ENCODE measurements at places on chromosomes 5 and 9.

- no peak for DNase-seq
These were observed 539.2 kb downstream of the TLE1 start for GRCh38 chr9:81150016-81150625.

GRCh38 chr5:96629774-96630173 lies 32.4 kb upstream of the CAST start:
- peak; percentile 97 for DNase-seq

DNA sequence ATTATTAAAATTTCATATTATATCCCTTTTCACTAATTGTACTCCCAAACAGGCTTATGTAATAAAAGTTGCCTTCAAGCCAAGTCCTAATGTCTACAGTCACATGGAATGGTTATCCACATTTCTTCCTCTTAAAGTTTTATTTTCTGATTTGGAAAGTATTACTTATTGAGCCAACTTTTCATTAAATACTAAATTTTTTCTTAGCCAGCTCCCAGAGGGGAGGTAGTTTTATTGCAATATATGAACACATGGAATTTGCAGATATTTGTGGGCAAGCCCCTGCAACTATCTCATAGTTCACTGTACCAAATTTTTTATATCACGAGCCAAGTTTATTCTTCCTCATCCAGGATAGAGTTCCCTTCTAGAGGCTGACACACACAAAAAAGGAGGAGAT lies 332.8 kb upstream of the PTGER4 start:
- no peak for DNase-seq

GRCh38 chr9:468766-469426 lies 254.2 kb downstream of the DOCK8 start:
- DNase-seq = peak; percentile 15

DNA sequence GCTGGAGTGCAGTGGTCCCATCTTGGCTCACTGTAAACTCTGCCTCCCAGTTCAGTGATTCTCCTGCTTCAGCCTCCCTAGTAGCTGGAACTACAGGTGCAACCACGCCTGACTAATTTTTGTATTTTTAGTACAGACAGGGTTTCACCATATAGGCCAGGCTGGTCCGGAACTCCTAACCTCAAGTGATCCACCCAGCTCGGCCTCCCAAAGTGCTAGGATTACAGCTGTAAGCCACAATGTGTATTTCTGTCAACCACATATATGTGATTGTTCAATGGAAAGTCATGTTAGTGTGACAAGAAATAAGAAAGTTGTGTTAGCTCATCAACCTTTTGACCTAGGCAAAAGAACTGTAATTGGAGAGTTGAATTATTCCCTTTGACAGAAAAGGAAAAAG lies 677.1 kb upstream of the CHD1 start:
- DNase-seq = no peak

DNA sequence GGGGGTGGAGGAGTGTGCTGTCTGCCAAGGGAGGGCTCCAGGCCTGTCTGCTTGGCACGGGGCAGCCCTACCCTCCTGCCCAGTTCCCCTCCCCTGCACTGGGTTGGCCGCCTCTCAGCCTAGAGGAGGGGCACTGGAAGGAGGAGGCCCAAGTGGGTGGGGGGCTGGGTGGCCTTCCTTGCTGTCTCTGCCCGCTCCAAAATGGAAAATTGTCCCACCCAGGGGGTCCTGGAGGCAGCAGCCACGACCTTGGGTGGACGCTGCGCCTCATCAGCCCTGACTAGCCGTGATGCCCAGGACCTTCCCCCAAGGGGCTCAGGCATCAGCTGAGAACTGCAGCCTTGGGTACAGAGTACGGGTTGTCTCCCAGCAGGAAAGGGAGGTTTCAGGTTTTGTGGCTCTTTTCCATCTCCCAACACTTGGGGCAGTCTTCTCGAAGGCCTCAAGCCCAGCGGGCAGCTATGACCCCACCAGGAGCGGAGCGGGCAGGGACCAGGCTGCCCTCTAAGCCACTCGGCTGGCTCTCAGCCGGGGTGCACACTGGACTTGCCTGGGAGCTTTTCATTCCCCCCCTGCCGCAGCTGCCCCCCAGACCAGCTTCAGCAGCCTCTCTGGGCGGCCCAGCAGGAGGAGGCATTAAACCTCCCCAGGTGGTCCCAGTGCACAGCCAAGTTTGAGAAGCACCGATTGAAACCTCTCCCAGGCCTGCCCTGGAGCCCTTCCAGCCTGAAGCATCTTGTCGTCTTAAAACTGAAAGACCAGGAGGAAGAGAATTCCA lies 20.6 kb downstream of the NTNG2 start:
- peak; percentile 26 for DNase-seq

DNA sequence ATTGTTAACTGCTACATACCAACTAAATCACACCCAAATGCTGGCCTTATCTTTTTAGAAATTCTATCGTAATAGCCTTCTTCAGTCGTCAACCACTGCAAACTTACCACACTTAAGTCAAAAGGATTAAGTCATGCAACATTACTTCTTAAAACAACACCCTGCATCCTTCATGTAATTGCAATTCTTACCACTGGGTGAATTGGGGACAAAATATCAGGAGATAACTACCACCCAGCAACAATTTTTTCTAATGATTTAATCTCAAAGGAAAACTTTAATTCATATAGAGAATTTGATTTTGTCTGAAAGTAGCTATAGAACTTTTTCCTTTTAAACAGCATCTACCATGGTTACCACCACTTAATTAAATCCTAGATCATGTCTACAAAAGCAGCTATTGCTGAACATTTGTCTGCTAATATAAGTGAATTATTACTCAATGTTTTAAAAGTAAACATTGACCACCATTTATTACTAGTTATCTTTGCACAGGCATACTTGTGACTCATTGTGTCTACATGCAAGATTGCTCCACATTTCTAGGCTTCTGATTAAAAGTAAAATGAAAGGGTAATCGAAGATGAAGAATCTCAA lies 10.5 kb downstream of the MLLT3 start:
- DNase-seq = peak; percentile 90

Measured in choroid plexus epithelial cell (primary cell).